ENCODE measurements at places on chromosomes 7 and 10.

GRCh38 chr10:90872648-90873020 lies 860 bp downstream of the RPP30 start:
- DNase-seq, result no peak

DNA sequence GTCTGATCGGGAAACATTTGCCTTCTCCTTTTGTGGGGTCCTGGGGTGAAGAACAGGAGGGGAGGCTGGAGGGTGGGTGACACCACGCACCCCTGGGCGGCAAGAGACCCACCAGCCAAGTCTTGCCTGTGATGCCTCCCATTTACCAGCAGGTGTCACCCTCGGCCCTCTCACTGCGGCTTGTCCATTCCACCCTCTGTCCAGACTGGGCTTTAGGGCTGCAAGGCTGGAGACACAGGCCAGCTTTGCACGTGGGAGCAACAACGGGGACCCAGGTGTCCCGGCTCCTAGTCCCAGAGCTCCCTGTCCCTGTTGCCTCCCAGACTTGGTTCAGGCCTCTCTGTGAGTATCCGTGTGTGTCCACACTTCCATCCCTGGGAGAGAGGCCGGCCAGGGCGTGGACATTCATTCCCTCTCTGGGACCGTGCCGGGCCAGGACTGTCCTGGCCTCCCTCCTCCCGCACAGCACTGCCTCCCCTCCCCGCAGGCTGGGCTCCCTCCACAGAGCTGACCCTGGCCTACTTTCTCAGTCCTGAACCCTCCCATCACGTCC lies 36.2 kb upstream of the GTF2IRD1 start:
- peak; percentile 16 for DNase-seq

GRCh38 chr10:87927091-87927490 lies 63.7 kb downstream of the PTEN start:
- no peak for DNase-seq

DNA sequence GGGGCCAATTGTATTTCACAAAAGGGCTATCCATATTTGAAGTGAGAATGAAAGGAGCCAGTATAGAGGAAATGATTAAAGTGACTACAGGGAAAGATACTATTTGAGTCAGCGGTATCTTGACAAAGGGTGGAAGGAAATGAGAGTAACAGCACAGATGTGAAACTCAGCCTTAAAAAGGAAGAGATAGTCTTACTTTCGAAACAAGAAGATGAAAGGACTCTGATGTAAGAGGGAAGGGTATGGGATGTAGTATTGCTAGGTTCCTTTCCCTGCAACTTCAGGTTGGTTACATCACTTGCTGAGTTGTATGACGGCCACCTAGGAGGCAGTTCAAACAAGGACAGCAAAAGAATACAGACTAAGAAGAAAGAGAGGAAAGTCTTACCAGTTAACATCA lies 13.7 kb downstream of the CISD1 start:
- no peak for DNase-seq

DNA sequence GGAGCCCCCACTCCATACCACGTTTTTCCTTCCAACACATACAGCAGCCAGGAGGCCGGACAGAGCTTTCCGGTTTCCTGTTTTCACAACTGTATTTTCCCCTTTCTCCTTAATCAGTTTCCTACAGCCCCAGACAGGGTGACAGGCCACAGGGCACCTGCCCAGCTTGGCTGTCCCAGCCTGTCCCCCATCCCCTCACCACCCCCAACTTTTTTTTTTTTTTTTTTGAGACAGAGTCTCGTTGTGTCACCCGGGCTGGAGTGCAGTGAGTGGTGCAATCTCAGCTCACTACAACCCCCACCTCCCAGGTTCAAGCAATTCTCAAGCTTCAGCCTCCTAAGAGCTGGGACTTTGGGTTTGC lies 10.3 kb upstream of the HSPB1 start:
- no peak for DNase-seq

- no peak for DNase-seq
Measured at GRCh38 chr10:92696606-92697383, 7.0 kb downstream of the HHEX start.

DNA sequence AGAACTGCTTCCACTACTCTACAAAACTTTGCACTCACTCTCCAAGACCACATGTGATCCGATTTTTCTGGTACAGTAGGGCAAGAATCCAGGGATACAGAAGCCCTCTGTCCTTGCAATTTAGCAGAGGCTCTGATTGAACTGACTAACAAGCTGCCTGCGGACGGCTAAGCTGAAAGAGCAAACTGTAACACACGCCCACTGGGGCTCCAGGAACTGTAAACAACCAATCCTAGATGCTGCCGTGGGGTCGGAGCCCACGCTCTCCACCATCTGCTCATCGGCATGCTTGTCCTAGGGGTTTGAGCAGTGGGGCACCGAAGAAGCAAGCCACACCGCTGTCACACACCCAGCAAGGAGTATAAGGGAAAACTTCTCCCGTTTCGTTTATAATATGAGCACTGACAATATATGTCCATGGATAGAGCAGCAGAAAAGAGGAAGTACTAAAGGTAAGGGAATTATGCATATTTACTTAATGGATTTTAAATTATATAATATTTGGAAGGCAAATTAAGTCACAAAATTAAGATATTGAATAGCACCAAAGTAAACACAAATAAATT lies 634.4 kb upstream of the POT1 start:
- DNase-seq, result no peak

DNA sequence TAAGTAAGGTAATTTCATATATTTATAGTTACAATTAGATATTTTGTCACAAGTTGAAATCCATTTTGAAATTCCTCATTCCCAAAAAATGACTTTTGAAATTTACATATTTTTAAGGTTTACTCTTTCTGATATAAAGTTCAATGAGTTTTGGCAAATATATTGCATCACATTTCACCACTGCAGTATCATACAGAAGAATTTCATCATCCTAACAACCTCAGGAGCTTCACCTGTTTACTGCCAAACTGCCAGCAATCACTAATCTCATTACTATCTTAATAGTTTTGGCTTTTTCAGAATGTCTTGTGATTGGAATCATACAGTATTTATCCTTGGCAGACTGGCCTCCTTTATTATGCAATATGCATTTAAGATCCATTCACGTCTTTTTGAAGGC lies 1578.9 kb downstream of the REEP3 start:
- DNase-seq, result no peak

DNA sequence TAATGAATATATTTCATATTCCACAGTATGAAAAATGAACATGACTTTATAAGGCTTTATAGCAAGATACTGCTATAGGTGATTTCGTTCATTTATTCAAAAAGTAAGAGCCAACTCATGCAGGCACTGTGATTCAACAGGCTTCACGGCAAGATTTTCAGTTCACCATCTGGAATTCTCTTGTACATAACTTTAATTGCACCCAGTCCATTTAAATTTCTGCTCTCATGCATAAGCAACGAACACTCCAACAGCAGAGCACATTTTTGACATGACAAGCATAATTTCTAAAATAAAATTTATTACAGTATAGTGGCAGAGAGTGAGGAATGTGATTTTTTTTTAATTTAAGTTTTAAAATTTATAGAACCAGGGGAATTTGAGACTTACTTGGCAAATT lies 436.1 kb downstream of the PHTF2 start:
- no peak for DNase-seq

DNA sequence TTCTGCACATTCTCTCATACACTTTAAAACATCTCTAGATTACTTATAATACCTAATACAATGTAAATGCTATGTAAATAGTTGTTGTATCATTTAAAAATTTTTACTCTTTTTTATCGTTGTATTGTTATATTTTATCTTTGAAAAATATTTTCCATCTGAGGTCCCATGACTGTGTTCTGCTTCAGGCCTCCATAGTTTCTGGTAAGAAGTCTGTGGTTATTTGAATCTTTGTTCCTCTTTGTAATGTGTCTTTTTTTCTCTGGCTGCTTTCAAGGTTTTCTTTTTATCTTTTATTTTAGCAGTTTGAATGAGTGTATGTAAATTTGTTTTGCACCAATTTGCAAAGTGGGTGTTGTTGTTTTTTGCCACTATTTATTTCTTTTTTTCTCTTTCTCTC lies 263.1 kb downstream of the RPS24 start:
- DNase-seq, result no peak

DNA sequence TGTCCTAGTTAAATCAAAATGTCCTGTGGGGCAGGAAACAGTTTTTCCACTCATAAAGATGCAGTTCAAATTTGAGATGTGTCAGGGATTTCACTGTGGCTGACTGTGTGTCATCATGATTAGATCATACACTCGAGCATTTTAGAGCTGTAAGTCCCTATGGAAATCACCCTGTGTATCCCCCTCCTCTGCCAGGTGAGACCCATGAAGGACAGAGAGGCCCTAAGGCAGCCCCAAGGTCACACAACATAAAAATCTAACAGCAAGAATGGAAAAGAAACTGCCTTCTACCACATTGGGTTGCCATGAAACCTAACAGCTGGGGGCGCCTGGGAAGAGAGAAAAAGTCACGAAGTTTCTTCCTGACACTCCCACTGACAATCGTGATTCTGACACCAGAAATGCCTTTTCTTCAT lies 135.8 kb downstream of the KCNMA1 start:
- DNase-seq, result no peak

GRCh38 chr7:69588773-69589172 lies 9.5 kb upstream of the AUTS2 start:
- DNase-seq, result no peak

DNA sequence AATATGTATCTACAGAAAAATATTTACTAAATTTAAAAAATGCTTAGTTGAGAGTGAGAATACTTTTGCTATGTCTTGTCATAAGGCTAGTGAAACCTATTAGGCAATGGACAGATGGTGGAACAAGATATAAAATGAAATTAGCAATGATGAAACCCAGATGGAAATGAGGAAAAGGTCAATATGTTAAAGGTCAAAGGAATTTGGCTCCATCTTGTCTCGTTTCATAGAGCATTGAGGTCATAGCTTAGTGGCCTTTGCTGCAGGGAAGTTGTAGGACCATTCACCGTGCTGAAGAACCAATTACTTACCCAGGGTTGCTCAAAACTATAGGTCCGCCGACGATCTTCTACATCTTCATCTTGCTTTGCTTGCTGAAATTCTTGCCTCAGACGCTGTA lies 683.9 kb downstream of the PARD3 start:
- DNase-seq, result no peak

DNA sequence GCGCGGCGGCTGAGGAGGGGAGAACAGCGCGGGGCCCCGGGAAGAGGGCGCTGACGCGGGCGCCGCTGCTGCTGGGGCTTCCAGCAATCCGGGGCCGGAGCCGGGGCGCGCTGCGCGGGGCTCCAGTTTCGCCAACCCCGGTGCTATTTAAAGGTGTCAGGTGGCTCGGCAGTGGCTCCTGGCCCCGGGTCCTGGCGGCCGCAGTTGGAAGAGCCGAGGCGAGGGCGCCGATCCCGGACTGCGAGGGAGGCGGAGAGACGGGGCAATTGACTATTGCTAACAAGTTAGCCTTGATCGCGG lies 347 bp downstream of the LBX1 start:
- DNase-seq, result no peak

GRCh38 chr10:14478201-14478600 lies 147.5 kb upstream of the FRMD4A start:
- DNase-seq, result no peak

- DNase-seq, result peak; percentile 18
Measured at GRCh38 chr10:8416192-8416701, 361.8 kb downstream of the GATA3 start.

DNA sequence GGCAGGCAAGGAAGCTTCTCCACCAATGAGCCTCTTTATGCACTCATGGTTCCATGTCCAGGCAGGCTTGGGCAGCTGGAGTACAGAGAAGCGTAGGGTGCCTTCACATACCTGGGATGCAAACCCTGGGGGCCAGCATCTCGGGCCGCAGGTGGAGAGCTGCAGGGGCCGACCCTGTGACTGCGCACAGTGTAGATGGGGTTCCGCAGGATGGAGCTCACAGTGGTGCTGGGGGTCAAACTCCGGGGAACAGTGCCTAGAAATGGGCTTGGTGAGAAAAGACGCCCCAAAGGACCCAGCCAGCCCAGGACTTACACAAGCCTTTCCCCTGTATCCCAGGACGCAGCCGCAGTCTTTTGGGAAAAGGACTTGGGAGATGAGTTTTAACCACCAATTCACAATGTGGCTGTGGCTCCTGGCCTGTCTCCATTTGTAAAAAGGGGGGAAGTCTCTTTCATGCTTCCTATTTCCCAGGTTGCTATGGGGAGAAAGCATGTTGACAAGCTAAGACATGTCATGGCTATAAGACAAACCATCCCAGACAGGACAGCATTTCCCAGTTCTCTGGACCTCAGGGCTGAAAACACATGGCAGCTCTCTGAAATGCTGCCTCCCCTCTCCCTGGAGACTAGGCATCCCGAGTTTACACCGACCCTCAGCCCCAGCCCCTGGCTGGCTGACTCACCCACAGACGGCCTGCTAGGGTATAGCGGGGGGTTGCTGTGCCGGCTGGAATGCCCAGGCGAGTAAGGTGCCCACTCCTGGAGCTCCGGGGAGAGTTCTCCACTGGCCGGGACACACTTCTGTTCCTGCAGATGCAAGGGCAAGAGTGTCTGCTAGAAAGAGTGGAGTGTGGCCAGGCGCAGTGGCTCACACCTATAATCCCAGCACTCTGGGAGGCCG lies 107.1 kb downstream of the DLG5 start:
- DNase-seq, result no peak

DNA sequence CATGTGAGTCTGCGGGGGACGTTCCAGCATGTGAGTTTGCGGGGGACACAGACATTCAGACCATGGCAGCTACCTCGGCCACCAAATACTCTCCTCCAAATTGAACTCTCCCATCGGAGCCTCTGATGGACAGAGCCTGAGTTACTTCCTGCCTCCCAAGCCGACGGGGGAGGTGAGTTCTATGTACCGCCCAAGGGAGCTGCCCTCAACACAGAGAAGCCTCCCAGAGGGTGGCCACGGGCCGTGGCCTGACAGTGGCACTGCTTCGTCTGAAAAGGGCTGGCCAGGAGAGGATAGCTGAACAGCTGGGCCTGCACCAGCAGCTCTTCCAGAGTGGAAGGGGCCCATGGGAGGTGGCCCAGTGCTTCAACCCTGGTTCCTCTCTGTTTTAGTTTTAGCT lies 274.5 kb upstream of the PPP2R2D start:
- DNase-seq, result no peak

DNA sequence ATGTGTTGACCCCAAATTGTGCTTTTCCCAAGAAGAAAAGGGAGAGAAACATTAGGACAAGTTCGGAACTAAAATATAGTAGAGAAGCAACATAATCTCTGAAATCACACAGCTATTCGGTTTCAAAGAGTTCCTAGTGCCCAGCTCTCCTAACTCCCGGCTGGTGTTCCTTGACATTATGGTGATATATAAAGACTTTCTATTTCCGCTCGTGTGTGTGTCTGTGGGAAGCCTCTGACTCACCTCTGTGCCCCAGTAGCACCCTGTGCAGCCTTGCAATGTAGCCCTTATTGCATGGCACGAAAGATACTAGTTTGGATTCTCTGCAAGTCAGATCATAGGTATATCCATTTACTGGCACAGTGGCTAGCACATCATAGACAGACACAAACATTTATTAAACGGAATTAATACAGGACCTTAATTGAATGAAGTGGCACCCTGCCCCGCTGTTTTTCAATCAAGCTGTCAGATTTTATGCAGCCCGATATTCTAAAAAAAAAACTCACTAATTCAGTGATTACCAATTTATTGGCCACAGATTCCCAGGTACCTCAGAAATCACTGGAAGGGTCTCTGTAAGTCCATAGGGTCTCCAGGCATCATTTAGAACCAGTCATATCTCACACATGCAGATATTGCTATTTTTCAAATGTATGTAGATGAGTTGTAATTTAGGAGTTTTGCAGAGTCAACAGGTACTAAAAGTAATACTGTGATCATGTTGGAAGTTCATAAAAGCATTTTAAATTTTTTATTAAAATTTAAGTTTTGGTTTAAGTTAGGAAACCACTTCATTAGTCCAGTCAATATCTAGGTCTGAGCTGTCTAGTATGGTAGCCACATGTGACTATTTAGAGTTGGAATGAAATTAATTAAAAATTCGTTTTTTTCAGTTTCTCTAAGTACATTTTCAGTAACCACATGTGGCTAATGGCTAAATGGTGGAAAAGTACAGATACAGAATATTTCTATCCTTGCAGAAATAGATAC lies 43.3 kb downstream of the SFTPD start:
- DNase-seq, result no peak

Data from activated CD8-positive, alpha-beta memory T cell treated with anti-CD3 and anti-CD28 coated beads for 4 hours (primary cell).